ENCODE measurements at places on chromosomes 12 and 14. TPM values are rescaled to one million over a fixed set of nuclear protein-coding genes. Genes with fewer than 3 reads are reported as not detected.

CACNA2D4 gene
- 0.28 TPM for total RNA-seq

DNA sequence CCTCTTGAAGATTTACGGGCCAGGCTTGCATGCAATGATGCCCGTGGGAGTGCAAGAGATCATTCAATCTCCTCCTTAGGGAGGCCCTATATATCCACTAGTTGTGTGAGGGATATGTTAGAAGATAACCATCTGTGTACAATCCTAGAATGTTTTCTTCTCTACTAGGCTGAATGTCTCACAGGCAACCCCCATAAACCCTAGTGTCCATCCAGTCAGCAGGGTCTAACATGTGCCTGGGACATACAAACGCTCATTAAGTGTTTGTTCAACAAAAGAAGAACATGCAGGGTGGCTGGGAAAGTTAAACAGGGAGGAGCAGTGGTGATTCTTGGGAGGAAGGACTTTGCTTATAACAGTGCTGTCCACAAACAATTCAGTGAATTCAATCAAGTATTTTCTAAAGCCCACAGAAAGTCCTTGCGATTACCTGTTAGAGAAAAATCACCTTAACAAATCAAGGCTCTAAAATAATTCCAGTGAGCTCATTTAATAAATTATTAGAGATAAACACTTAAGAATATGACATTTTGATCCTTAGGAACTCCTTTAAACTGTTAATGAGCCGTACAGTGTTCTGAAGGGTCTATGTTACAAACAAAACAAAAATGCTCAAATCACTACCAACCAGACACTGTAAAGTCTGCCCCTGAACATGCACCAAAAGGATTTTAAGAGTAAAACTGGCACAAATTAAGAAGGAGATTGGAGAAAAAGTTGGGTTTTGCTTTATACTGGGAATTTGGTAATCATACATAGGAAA, 96.6 kb upstream of the FERMT2 start:
- no peak for DNase-seq

DNA sequence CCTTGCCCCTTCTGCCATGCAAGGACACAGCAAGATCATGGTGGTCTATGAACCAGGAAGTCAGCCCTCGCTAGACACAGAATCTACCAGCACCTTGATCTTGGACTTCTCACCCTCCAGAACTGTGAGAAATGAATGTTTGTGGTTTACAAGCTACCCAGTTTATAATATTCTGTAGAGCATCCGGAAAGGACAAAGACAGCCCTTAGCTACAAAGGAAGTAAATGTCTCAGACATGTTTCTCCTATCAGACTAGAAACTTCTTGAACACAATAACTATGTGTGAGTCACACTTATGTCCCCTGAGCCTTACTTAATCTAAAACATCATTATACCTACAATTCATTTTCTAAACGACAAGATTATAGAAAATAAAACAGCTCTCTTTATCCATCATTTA, 176.7 kb downstream of the KLHL28 start:
- no peak for DNase-seq

CLIP1 gene
- 57.7 TPM for total RNA-seq

DNA sequence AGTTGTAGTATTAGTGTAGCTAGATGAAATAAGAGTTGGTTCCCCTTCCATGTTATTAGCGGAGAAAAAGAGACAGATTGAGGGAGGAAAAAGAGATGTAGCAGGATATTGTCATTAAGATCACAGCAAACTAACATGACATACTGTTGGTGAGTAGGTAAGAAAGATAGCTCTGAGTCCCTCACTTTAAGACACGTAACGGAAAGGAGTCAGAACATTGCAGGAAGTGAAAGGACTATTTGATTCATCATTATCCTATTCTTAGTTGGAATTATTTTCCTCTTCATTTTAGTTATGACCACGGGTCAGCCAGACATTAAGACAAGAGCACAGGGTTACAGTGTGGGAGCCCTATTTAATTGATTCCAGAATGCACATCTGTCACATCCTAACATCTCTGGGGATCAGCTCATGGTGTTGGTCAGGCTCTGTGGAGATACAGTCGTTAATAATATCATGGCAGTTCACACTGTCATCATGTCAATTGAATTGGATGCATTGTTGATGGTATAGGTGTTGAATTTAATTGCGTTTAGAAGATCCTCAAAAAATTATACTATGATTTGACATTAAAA, 55.0 kb downstream of the TMX1 start:
- DNase-seq: no peak

- DNase-seq: no peak
These were observed 48.1 kb downstream of the SLC8A3 start for GRCh38 chr14:70140614-70141013.

GRCh38 chr14:104572668-104573067, 6.9 kb upstream of the C14orf180 start:
- no peak for DNase-seq
